CD4-positive, alpha-beta T cell treated with Interleukin-15 for 4 hours (primary cell): ENCODE measurements at places on chromosomes 3 and 15.
A peak's percentile ranks its signal among the peaks of the same experiment; 100 is the strongest.

- DNase-seq: no peak
Measured at GRCh38 chr15:66757521-66757920, 55.5 kb downstream of the SMAD6 start.

DNA sequence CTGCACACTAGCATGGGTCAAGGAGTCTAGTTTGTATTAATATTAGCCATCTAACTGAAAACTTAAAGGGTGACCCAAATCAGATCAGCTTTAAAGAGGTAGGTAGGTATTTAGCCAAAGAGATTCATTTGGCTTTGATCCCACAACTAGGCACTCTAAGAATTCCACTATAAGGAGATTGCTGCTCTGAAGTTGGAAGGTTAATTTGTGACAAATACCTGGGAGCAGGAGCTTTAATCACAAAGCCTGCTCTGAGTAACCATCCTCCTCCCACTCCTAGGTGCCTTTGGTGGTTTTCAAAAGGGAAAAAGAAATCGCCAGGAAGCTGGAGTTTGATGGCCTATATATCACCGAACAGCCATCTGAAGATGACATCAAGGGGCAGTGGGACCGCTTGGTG lies 120.3 kb upstream of the CHRM5 start:
- no peak for DNase-seq

DNA sequence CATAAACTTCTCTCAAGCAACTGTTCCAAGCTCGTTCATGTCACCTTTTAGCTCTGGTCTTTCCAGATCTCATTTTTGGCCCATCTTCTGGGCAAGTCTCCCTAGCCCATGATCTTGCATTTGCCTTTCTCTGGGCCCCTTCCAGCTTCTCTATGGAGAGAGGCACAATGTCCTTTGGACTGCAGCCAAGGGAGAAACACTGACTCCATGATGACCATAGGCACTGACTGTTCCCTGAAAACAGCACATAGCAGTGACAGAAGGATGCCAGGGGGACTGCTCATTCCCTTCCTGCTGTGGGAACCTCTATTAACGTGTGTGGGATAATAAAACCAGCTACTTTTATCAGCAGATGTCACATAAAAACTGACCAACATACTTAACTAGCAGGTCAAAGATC lies 60.3 kb downstream of the STRIT1 start:
- no peak for DNase-seq

GRCh38 chr3:95539950-95540483 lies 1274.4 kb upstream of the EPHA6 start:
- no peak for DNase-seq

DNA sequence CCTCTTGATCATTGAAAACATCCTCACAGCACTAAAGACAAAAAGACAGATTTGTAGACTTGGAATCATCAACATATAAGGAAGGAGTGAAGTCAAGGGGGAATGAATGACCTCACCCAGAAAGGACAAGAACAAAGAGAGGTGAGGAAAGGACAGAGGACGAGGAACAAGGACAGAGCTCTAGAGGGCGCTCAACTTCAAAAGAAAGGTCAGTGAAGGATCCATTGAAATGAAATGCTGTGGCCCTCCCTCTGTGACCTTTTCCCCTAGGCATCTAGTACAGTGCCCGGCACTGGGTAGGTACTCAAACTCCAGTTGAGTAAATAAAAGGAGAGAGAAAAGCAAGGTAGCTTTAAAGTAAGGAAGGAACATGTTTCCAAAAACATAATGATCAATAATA lies 2.6 kb downstream of the ATP8B4 start:
- no peak for DNase-seq

DNA sequence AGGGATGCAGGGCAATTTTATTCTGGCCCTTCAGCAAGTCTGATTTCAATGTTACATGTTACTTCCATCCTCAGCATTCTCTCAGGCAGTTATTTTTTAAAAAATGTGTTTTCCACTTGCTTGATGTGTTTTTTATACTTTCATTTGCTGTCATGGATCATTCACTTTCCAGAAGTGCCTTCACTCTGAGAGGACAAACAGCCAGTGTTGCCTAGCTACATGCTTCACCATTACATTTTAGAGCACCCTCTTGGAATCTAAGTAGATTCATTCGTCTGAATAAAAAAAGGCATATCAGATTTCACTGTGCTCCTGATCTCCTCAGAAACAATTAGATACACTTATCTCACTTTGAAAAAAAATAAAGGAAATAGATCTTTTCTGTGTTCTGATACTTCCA lies 93.6 kb upstream of the POU1F1 start:
- no peak for DNase-seq

DNA sequence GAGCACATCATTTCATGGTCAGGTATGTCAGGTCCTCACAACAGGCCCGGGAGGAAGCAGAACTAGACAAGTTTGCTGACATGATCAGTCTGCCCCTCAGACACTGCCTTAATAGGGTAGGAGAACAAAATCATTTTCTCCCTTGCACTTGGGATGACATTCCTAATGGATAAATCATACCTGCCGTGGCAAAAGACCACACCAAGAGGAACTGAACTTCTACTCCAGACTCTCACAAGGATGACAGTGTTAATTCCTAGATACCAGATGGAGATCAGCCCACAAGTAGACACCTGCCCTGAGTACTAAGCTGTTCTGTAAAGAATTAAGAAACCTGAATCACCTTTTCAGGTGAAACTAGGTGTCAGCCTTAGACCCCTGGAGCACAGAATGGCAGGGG lies 19.5 kb downstream of the SIAH2 start:
- no peak for DNase-seq

DNA sequence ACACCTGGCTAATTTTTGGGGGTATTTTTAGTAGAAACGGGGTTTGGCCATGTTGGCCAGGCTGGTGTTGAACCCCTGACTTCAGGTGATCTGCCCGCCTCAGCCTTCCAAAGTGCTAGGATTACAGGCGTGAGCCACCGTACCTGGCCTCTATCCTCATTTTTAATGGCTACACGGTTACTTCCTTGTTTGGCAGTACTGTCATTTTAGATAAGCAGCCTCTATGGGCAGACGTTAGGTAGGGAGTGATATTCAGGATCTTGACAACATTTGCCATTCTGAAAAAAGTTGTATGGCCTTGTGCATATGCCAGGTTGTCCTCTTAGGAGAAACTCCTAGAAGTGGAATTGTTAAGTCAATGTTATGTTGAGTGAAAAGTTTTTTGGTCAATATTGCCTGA lies 141.7 kb downstream of the ITPR1 start:
- DNase-seq: no peak

DNA sequence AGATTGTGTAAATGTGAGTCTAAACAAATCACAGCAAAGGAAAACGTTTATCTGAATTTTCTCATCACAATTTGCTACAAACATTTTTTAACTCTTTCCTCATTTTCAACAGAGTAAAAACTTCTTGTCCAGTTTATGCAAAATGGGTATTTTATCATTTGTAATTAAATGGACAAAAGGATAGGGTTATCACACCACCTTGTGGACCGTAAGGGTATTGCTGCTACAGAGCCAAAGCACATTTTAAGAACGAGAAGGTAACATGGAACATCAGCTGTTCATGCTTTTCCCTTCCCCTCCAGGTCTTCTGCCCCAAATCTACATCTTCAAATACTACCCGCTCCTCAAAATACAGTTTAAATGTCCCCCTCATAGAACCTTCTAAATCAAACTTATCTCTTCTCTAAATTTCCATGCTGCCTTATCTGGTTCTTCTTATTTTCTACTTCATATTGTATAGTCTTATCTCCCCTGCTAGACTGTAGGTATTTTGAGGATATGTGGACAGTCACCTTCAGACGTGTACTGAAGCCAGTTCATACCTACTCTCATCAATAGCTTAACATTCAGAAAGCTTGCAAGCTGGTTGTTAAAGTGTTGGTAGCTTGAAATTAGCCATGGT lies 12.8 kb upstream of the SETMAR start:
- DNase-seq: peak; percentile 52

DNA sequence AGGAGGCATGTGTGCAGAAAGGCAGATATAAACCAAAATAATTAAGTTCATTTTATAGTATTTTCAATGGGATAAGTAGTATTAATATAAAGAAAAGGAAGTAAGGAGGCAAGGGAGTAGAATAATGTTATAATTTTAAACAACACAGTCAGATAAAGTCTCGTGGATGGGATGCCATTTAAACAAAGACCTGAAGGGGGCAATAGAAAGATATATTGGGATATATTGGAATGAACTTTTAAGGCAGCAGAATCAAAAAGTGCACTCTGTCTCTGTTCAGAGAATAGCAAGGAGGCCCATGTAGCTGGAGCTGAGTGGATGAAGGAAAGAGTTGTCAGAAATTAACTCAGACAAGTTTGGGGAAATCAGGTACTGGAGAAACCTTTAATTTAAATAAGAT lies 158.7 kb downstream of the CGGBP1 start:
- DNase-seq: peak; percentile 6

DNA sequence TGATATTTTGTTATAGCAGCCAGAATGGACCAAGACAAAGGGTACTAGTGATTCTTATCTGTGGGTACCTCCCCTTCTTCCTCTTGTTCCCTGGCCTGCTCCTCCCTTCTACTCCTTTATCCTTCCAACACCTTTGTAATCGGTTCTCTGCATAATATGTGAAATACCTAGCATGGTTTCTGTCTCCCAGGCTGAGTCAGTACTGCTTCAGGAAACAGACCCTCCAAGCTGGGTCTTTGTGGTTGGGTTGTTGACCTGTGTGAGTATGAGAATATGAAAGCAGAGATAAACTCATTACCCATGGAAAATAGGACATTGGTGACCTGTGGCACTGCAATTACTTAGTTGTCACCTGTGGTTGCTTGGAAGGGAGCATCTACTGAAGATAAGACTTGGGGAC lies 69.3 kb upstream of the KLF13 start:
- DNase-seq: no peak

DNA sequence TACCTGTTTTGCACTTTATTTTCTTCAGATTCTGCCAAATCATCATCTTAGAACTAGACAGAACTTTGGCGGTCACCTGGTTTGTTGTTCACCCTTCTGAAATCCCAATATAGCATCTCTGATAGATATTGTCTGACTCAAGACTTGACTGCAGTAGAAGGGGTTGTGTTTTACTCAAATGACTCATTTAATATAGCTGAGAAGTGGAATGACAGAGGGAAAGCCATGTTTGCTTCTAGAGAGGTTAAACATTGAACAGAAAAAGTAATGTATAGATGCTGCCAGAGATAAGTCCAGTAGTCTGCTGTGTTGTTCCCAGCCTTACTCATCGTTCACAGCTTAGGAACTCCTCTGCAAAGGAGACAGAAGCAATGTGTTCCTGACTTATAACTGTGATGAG lies 402.0 kb downstream of the AGBL1 start:
- DNase-seq: no peak

- no peak for DNase-seq
Measured at GRCh38 chr15:73766598-73766997, 13.4 kb upstream of the INSYN1 start.

- no peak for DNase-seq
Measured at GRCh38 chr15:79615754-79616153, 183.6 kb downstream of the MINAR1 start.

GRCh38 chr3:188761964-188762363 lies 409.8 kb upstream of the TPRG1 start:
- no peak for DNase-seq

- no peak for DNase-seq
Measured at GRCh38 chr15:62416526-62416925, 251.4 kb upstream of the C2CD4B start.

- no peak for DNase-seq
Measured at GRCh38 chr15:100448481-100448880, 80.3 kb downstream of the CERS3 start.

DNA sequence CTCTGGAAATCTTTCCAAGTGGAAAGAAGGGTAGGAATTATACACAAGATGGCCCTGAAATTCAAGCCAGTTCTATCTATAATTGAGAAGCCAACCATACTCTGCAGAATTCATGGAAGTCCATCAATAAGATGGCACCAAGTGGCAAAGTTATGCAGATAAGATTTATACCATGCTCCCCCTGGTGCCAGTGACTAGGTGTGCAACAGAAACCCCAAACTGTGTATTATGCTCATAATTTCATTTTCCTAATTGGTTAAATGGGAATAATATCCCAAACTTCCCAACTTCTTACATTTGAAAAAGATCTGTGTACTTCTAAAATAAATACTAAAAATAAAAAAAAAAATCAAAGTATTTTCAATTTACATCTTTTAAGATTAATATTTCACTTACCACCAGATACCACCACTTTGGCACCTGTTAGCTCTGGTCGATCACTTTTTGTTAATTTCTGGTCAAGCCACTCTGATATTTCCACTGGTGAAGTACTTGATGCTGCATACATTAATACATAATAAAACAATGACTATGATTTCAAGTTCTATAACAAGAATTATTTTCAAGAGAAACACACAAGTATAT lies 25.9 kb downstream of the ETFA start:
- no peak for DNase-seq

GRCh38 chr15:31269816-31270575 lies 56.6 kb upstream of the KLF13 start:
- DNase-seq: no peak

DNA sequence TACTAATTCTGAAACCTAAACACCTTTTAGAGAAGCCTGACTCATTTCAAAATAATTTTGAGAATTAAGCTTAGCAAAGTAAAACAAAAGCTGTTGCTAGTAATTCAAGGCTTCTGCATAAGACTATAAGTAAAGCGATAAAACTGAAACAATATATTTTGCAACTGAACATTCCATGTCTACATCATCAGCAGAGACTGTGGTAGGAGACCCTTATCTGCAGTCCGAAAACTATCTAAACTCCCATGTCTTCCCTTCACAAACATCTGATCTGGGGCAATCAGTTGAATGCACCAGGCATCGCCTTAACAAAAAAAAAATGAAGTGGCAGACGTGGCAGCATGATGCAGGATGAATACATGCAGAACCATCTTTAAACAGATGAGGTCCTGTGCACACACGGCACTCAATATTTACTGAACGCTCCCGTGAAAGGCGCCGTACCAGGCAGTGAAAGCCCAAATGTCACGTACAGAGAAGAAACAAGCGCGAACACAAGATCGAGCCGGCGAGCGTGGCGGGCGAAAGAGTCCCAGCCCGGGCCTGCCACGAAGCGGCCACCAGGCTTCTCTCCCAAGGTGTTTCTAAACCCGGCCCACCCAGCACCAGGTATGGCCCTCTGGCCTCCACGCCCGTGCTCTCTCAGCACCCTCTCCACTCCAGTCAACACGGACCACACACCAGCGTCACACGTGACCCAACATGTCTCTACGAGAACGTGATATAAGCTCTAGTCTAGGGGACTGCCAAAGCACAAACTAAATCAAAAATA lies 63.0 kb downstream of the CHSY1 start:
- DNase-seq: no peak

GRCh38 chr3:100087198-100087597 lies 27.1 kb downstream of the FILIP1L start:
- no peak for DNase-seq

- DNase-seq: peak; percentile 51
Measured at GRCh38 chr3:23999012-23999641, 54.0 kb downstream of the NR1D2 start.

DNA sequence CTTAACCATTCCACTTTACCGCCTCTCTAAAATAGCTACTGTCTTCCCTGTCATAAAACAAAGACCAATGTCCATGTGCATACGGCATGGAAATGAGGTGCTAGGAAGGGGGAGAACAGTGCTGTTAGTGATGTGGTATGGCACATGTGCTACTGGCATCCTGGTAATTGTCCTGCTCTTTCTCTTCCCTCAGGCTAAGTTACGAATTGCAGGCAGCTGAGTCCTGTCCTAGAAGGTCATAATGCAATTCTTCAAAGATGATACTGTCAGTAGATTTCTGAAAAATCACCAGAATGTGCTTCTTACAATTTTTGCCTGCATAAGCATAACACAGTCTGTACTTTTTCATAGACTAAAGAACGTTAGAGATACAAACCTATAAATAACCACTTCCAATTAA lies 216.8 kb downstream of the RSL24D1 start:
- no peak for DNase-seq
